ENCODE measurements at places on chromosomes 2 and 18.

DNA sequence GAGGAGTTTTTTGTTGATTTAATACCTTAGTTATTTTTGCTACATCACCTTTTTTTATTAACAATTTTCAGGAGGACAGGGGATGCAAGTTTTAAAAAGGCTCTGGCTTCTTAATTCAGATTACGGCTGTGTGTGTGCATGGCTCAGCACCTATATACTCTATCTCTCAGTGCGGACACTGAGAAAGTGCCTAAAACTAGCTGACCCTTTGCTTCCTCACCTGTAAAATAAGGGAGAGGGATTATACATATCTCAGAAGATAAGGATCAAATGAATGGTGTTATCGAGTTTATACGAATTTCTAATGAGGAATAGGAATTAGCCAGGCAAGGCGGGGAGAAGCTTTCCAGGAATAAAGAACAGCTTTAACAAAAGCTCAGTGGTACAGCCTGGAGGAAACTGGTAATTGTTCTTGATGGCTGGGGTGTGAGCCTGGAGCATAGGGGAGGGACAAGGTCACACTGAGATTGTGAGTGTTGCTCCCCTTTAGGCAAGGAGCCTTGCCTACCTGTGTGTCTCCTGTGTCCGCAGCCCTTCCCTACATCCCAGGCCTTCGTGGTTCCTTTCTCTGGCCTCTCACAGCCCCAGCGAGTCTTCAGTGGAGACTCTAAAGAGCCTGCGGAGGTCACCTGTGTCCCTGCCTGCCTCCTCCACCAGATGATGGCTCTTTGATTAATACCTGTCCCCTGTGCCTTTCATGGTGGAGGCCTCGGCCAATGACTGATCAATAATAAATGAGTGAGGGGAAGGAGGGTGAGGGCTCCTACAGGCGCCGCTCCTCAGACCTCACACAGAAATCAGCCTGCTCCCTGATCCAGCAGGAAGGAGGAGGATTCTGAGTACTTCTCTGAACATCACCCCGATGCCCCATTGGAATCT lies 92.7 kb downstream of the DDX1 start:
- no peak for DNase-seq

DNA sequence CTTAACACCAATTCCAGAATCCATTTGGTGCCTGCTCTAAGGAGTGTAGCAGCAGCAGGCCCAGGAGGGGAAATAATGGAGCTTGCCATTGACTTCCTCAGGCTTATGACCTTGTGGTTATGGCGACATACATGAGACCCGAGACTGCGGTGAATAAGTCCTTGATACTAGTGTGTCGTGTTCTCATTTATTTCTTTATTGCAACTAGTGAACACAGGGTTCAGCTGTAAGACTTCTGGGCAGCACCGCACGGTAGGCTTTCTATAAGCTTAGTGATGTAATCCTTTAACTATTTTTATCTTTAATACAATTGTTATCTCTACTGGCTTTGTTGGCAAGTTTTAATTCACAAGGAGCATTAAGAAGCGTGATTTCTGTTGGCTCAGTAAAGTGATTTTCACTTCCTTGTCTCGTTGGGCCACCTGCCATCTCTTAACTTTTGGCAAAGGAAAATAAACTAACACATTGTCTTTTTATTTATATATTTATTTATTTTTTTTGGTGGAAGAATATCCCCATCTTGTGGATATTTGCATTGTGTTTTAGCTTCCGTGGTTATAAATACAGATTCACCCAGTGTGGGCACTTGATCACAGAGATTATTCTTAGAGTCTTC lies 139.8 kb downstream of the LTBP1 start:
- DNase-seq = no peak

DNA sequence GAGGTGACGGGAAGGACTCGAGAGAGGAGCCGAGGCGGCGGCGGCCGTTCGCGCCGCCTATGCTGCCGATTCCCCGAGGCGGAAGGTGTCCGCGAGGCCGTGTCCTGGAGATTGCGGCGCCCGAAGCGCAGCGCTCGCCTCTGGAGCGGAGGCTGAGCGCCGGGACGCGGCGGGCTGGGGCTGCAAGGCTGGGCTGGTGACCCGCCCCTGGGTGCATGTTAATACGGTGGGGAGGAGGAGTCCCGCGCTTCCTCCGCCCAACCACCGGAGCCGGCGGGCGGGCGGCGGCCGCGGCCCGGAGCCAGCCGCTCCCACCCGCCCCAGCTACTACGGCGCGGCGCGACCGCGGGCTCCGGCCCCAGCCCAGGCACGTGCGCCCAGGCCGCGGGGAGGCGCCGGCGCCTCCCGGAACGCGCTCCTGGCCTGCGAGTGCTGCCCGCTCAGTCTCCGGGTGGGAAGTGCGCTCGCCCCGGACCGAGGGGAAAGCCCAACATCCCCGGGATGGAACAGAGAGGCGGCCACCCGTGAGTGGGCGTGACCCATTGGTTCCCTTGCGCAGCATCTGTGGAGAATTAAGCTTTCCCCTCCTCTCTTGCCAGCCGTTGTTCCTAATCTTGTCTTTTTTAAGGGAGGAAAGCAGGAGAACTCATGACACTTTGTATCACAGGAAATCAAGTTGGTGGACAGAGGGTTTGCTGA lies at the start of gene DLGAP1:
Gene DLGAP1 (minus strand): TSS at position 195 of the 699 bp plus-strand sequence.
- no peak for DNase-seq

DNA sequence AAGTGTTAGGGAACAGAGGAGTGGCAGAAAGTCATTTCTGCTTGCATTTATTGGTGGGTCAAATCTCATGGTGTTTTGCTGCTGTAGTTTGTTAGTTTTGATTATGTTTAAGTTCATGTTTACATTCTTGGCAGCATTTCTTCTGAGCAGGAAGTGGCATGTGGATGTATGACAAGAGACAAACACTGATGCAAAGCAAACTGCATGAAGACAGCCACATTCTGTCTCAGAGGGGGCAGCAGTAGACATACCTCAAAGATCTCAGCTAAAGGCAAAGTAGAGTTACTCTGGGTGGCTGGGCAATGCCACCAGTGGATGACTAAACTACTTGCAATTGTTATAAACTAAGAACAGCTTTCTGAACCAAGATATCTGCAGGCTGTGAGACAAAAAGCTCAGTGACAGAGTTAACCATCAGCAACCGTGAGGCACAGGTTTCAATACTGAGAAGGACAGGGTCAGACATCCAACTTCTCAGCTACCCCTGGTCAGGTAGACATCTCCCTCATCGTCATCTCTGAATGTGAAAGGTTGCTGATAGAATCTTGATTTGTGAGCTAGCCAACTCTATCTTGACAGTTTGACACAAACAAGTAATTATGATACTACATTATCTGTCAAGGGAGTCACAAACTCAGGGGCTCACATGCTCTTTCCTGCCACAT lies 16.4 kb downstream of the GALNT3 start:
- no peak for DNase-seq

GRCh38 chr2:137892739-137893138 lies 71.5 kb upstream of the HNMT start:
- DNase-seq = no peak

DNA sequence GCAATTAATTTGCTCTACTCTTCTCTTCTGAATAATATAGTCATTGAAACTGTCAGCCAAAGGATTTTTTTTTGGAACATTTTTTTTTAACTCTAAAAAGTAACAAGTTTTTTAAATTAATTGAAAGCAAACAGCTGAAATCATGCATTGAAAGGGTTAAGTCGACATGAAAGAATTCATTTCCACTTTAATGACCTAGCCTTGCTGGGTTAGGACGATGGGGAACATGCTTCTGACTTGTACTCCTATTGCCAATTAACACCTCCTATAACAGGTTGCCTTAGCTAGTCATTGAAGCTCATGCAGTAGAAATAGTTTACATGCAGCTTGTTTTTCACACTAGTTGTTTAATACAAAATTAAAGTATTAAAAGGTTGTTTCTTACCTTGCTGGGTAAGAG lies 47.8 kb downstream of the PSMD14 start:
- no peak for DNase-seq

- DNase-seq = no peak
Measured at GRCh38 chr2:71153585-71154224, 23.3 kb downstream of the MPHOSPH10 start.

DNA sequence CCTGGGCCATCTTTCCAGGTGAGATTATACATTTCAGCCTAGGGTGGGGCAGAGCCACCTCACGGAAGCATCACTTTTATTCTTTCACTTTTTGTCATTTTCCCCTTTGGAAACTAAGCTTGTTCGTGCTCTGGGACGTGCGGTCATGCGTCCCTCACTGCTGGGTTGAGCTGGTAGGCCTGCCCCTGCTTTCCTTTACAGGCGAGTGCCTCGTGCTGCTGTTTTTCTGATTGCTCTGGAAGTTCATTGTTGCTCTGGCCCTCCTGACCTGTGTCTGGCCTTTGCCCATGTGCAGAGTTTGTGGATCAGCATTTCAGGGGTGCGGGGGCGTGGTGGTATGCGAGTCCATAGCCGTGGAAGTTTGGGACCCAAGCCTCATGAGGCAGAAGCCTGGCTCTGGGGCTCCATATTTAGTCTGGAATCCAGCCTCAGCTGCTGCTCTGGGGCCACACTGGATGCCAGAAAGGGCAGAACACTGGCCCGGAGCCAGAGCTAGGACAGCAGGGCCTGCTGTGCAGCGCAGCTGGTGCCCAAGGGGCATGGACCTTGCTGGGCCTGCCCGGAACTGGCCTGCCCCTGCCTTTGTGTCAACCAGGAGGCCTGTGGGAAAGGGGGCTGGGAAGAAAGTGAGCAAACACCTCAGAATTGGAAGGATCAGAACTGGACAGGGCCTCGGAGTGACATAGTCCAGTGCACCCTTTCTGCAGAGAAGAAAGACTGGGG lies 51.1 kb downstream of the CTIF start:
- DNase-seq = no peak

DNA sequence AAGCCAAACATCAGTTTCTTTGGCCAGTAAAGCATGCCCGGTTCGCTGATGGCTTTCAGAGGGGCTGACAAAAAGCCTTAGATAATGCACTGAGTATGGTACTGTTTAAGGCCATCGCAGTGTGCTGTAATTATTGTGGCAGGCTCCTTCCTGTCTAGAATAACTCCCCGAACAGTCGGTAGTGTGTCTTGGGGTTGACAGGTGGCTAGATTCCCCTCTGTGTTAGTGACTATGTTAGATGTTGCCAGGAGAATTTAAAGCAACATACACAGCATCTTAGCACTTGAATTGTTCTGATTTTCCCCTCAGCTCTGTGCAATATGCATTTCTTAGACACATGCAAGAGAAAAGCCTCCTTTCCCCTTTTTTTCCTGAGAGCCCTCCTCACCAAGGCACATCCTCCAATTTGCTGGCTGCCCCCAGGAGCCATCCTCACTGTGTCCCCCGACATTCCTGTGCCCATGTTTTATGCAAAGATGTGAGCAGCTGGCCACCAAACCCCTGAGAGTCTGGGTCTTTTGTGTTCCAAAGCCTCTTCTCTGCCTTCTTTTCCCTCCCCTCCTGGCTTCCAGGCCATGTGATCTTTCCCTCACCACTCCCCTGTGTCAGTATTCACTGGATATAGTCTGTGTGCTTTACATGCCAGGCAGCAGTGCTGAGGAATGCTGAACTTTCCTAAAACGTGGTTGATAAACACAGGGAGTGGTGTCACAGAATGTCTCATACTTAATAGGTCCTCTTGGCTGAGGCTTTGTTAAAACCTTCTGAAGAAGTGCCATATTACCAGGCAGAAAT lies 331.5 kb downstream of the HRH4 start:
- no peak for DNase-seq

GRCh38 chr18:57941841-57942489 lies 102.1 kb upstream of the NEDD4L start:
- DNase-seq = no peak

DNA sequence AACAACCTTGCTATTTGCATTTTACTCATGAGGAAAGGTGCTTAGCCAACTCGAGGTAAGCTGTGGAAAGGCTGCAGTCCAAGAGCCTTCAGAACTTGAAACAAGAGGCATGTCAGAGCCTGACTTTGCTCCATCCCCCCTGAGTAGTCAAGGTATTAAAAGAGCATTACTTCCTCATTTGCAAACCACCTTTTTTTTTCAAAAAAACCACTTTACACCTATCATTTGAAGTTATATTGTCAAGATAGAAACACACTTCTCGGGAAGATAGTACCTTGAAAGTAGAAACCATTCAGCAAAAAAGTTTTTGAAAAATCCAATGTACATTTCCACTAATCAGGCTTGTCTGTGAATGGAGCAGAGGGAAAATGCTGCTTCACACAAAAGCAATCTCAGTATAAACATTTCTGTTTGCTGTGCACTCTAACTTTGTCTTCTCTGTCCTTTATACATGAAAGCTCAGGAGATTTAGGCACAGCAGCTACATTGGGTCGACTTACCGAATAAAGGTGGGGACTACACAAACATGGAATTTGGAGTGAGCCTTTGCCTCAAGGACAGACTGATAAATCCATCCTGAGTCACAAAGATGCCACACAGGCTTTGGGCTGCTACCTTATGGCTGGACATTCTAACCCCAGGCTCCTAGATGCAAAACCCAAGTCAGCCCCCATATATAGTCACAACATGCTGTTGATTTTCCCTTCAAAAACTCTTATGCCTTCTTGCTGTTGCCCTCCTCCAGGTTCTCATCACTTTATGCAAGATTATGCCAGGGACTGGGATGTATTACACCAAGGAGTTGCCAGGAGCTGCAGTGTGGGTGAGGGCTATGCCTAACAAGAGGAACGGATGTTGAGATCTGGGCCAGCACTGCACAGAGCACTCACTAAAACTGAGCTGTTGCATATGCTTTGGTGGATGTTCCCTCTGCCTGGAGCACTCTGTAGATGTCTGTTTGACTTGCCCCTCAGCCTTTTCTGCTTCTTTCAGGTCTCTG lies 41.4 kb upstream of the EML4 start:
- DNase-seq = no peak

DNA sequence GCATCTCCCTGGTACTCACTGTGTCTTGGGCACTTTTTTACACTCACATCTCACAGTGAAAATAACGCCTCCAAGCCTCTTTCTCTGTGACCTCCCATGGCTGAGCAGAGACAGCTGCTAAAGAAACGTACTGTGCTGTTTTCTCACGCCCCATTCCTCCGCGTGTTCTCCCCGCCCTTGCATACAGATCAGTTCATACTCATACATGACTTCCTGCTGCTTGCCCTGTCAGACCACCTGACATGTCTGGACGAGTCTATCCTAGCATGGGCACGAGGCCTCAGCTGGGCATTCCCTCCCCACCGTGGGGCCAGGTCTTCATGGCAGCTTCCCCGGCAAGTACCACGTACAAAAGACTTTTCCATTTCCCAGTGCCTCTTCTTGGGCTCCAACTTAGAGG lies 21.2 kb upstream of the IL1A start:
- no peak for DNase-seq

GRCh38 chr2:227186751-227187150 lies 22.3 kb downstream of the COL4A3 start:
- DNase-seq = no peak

DNA sequence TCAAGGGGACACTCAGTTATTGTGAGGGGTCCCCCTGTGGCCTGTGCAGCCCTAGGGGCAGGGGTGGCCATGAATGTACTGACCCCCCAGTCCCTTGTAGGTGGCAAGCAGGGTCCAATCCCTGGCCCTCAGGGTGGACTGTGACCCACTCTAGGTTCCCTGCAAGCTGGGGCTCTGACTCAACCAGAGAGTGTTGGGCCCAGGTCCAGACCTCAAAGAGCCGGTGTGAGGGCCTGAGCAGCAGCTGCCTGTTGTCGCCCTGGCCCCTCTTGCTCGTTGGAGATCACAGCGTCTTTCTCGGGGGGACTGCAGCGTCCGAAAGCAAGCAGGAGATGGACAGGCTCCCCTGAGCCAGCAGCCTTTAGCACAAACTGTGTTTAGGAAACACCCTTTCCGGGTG lies 66.8 kb upstream of the ATG16L1 start:
- DNase-seq = no peak

Measured in HS-5 (cell line).